DMS79 treated with DMSO at 0.1 percent for 48 hours (cell line): ENCODE measurements at places on chromosomes 4 and X.

DNA sequence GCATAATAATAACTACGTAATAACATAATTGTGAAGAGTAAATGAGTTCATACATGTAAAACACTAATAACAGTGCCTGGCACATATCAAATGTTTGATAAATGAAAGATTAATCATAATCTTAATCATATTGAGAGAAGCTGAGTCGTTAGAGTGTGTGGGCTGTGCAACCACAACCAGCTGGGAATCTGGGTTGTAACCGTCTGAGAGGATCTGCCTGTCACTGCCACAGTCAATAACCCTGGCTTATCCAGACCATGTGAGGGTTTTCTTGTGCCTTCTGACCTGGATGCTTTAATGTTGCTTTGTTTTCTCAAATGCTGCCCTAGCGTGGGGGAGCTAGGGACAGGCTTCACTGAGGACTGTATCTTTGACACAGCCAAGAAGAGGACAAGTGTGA lies 73.9 kb downstream of the TRPC5 start:
- DNase-seq: no peak

GRCh38 chr4:53688186-53688790 lies 97.0 kb upstream of the LNX1 start:
- DNase-seq: no peak

- DNase-seq: no peak
These were observed 200.0 kb upstream of the LDB2 start for GRCh38 chr4:17098401-17098800.

DNA sequence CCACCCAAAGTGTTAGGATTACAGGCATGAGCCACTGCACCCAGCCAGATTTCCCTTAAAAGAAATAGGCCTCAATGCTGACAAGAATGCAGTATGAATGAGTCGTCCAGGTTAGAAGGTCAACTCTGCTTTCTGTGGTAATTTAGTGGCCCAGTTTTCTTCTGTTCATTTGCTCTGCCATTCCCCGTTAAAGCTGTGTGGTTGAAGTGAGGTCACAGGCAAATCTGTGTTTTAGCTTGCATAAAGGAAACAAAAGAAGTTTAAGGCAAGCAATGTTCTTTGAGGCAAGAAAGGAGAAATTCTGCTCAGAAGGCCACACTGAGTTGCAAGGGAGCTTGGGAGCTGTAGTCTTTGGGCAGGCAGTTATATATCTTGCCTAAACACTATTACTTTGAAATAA lies 176.8 kb downstream of the LARP7 start:
- no peak for DNase-seq

- DNase-seq: peak; percentile 85
These were observed 61.8 kb downstream of the C4orf50 start for GRCh38 chr4:5956285-5957021.

DNA sequence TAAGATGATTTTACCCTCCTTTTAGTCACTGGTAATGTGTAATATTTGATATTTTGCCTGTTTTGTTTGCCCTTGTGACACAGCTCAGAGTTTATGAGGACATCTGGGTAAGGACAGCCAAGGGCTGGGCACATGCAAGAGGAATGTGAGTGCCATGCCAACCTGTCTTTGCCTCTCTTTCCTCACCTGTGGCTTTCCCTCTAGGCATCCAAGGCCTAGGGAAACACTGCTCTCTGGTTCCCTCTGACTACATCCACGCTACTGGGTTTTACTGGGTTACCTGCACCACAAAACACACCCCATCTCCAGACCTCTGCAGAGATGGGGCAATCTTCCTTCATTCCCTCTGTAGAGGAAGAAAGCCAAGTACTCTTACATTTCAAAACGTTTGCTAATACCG lies 7.7 kb downstream of the HPGDS start:
- no peak for DNase-seq

DNA sequence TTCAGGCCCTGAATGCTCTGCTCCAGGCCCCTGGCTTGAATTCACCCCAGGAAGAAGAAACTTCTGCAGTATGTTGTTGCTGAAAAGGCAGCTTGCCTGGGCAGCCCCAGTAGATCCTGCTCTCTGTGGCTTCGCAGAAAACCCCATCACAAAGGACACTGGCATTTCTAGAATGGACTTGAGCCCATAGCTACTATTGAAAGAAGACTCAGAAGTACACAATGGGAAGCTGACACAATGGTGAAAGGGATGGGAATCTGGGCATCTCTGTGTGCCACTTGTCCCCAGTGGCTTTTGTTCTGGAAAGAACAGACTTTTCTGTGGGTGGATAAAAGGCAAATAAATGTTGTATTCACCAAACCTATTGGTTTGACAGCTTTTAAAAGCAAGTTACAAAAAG lies 67.4 kb upstream of the SCML1 start:
- no peak for DNase-seq

DNA sequence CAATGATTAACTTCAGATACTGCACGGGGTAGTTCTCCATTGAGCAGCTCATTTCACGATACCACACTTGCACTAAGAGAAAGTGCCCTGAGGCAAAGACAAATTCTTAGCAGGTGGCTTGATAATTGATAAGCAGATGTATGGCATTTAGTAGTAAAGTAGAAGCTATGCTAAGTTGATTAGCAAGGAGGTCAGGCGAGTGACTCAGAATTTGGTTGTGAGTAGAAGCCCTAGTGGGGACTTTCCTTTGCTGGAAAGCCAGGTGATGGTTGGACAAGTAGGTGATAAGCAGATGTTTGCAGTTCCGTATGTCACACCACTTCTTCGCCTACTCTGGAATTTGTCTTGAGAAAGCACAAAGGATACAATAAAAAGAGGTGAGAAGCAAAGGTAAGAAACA lies 58.7 kb downstream of the TLL1 start:
- DNase-seq: no peak

DNA sequence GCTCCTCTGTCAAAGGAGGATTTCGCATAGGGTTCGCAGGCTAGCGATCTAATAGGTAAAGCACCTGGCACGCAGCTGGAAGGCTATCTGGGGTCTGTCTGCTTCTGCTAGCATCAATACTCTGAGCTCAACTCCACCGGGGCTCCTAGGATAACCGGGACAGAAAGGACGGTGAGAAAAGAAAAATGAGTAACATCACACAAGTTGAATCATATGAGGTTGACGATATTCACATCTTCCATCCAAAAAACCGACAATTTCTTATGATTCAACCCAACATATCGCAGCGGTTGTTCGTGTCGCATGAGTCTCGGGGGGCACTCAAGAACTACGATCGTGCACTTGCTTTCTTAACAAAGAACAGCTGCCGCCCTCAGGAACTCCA lies 1.8 kb downstream of the PROM1 start:
- no peak for DNase-seq

- DNase-seq: peak; percentile 40
These were observed 12.5 kb downstream of the ABLIM2 start for GRCh38 chr4:8146157-8146556.

- DNase-seq: no peak
These were observed 14.2 kb upstream of the TIMM8A start for GRCh38 chrX:101362757-101363156.

DNA sequence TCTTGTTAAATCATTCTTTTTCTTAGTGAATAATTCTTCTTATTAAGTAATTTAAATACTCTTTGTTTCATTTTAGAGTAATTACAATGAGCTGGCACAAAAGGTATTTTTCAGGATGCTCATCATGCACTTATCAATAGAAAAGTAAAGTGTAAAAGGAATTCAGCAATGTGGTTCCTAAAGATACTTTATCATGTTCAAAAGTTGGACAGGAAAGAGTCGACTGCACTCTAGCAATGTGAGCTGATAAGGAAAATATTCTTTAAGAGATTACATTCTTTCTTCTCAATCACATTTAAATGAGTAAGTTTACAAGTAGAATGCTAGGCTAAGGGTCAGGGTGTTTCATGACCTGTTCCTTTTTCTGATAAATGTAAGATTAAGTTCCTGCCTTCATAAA lies 609.5 kb upstream of the FAM241A start:
- DNase-seq: no peak

DNA sequence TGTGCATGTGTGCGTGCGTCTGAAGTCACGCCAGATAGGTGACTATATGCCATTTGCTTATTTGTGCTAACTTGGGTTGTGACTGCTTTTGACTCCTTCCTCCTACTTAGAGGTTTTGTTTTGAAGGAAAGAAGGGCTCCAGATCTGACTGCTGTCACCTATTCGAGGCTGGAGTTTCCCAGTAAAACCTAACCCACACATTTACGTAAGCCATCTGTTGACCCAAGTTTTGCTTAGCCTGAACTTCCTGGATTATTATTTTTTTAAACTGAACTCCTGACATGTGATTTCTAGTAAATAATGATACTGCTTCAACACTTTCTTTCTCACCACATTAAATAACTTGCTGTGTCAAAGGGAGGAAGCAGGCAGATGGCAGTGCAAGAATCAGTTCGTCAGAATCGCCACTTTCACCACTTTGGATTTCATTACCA lies 41.5 kb downstream of the DTHD1 start:
- no peak for DNase-seq

DNA sequence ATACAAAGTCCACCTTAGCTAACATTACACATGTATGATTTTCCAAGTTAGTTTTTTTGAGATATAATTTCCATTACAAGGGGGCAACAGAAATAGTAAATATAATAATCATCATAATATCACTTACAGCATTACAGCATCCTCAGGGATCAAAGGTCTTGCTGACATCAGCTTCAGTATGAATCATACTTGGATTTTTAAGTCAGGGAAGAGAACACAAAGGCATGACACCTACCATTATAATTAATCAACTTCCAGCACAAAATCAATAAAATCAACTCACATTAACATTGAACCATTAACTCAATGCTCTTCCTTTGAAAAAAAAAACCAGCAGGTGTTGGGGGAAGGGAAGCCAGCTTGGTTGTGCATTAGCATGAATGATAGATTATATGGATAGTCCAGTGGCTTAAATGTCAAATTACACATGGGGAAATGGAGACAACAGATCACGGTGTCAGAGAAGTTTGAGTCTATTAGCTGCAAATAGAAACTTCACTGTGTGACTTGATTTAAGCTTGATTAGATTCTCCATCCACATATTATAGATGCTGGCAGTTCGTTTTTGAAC lies 66.9 kb upstream of the CAPN6 start:
- no peak for DNase-seq

- no peak for DNase-seq
These were observed 38.5 kb upstream of the BOD1L1 start for GRCh38 chr4:13665701-13666660.

GRCh38 chrX:25810202-25810601 lies 327.9 kb upstream of the MAGEB18 start:
- no peak for DNase-seq

DNA sequence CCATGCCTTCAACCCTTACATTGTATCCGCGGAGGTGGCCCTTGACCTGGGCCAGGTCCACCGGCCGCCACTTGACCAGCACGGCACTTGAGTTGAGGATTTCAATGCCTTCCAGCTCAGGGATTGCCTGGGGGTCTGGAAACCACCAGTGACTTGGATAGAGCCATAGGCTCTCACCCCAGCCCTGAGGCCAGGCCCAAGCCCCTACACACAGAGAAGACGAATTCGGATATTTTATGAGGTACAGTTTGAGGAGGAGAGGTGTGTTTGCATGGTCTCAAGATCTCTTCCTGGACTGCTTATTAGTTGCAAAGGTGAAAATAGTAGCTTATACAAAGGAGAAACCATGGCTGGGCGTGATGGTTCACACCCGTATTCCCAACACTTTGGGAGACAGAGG lies 20.3 kb downstream of the L1CAM start:
- no peak for DNase-seq

GRCh38 chr4:26346203-26346620 lies 25.4 kb downstream of the RBPJ start:
- DNase-seq: no peak

GRCh38 chr4:141657550-141658250 lies 21.3 kb downstream of the IL15 start:
- no peak for DNase-seq

GRCh38 chr4:142480244-142480643 lies 365.9 kb downstream of the INPP4B start:
- DNase-seq: no peak

GRCh38 chrX:44282753-44283152 lies 60.7 kb downstream of the EFHC2 start:
- no peak for DNase-seq

GRCh38 chr4:7557456-7557855 lies 122.7 kb upstream of the PSAPL1 start:
- DNase-seq: no peak

DNA sequence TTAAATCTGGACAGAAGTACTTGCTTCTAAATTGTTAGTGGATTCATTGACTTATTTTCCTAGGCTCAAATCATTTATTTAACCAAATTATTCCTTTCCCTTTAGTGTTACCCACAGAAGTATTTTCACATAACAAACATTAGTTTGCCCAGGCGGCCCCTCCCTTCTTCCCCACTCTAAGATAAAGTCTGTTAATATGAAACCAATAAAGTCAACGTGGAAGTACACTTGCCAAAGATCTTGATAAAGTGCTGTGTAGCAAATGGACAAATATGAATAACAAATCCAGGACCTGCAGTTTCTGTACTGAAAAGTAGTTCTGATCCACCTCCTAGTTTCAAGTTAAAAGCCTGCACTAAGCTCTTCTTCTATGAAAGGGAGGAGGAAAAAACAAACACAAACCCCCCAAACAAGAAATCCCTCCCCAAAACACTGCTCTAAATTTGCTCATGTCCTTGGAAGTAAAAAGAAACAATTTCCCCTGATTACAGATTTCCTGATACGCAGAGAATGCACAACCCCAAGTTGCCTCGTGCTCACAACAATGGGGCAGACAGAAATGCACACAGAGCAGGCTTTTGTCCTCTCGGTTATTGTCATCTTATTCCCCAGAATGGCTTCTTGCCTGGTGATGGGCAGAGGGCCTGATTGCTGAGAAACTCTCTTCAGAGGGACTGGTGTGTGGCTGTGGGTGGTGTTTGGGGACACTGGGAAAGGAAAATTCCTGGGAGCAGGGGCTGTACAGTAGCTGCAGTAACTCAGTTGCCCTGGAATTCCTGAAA lies 23.2 kb downstream of the TMSB4X start:
- no peak for DNase-seq

DNA sequence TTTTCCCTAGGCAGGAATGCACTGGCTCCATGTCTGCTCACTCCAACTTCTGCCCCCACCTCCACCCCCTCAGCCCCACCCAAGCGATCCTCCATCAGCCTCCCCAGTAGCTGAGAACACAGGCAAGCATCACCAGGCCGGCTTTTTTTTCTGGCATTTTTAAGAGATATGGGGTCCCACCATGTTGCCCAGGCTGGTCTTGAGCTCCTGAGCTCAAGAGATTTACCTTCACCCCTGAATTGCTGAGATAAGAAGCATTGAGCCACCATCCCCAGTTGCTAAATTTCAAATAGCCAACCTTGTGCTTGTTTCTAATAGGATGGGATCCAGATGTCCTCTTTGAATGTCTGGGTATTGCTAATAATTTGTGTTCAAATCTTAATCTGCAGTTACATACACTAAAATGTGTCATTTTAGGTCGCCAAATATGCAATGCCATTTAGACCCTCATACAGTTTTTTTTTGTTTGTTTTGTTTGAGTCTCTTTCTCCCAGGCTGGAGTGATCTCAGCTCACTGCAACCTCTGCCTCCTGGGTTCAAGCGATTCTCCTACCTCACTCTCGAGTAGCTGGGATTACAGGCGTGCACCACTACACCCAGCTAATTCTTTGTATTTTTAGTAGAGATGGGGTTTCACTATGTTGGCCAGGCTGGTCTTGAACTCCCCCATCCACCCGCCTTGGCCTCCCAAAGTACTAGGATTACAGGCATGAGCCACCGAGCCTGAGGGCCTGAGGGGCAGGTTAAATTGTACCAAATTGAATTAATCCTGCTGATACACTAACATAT lies 8.8 kb downstream of the LARP7 start:
- no peak for DNase-seq
